HS-5 (cell line): ENCODE measurements at places on chromosomes 5 and 9.

GRCh38 chr5:115267617-115268016, 4.9 kb upstream of the PGGT1B start:
- peak; percentile 64 for DNase-seq

- DNase-seq: no peak
Observed at GRCh38 chr5:95241-95980, 3.4 kb downstream of the PLEKHG4B start.

GRCh38 chr5:10622810-10623209, 58.9 kb downstream of the ANKRD33B start:
- DNase-seq: no peak

GRCh38 chr9:86500667-86501435, 146.6 kb upstream of the TUT7 start:
- peak; percentile 93 for DNase-seq

GRCh38 chr5:149211566-149211965, 60.1 kb upstream of the AFAP1L1 start:
- no peak for DNase-seq

DNA sequence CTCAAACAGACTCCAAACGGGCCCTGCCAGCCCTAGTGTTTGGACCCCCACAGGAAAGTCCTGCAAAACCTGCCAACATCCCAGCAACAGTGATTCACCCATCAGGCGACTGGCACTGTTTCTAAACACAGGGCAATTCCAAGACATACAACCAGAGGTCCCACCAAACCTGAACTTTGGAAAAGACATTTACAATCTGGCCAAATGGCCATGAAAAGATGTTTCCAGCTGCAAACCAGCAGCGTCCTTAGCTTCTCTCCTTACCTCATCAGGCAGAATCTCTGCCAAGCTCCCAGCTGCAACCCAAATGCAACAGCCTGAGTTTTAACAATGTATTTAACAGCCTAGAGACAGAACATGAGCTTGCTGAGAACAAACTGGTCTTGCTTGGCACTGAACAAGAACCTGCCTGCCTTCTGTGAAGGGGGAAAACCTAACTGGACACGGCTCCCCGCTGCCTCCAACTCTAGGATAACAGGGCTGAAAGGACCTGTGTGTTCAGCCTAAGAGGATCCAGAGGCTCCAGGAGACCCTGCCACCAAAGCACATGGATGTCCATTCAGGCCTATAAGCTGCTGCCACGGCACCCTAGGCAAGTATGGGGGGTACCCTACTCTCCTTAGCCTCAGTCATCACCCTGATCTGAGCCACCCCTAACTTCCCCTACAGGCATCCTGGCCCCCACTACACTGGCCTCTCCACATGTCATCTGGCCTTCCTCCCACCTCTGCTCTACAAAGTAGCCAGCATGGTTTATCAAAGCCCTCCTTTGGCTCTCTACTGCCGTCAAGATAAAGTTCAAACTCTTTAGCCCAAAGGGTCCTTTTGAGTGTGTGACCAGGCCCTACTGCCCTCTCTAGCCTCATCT, 5.6 kb downstream of the P4HA2 start:
- no peak for DNase-seq

GRCh38 chr5:81006947-81007636, 46.9 kb downstream of the RASGRF2 start:
- no peak for DNase-seq

GRCh38 chr5:59709346-59709821, 184.1 kb downstream of the PDE4D start:
- no peak for DNase-seq

- no peak for DNase-seq
Observed at GRCh38 chr9:106052166-106052565, 357.8 kb downstream of the TMEM38B start.

- DNase-seq: no peak
Observed at GRCh38 chr9:36147441-36148175, 11.1 kb downstream of the GLIPR2 start.
